ENCODE measurements at places on chromosomes 2 and 18.
A peak's percentile ranks its signal among the peaks of the same experiment; 100 is the strongest.

DNA sequence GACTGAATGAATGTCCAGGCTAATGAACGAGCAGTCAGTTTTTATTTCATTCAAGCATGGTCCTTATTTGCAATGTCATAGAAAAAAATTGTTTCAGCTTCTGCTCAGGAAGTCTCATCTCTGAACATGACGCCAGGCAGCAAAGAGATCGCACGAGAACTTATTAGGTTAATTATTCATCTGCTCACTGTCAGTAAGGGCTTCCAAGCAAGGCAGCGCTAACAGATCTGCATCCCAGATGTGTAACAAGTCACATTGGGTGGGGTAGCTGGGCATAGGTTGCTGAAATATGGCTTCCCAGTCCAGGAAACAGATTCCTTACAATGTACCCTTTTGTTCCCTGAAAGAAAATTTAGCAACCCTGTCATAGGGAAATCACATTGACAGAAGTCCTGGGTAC lies 63.5 kb downstream of the ANKRD44 start:
- no peak for DNase-seq

- no peak for DNase-seq
Observed at GRCh38 chr2:235611349-235611748, 117.5 kb downstream of the AGAP1 start.

DNA sequence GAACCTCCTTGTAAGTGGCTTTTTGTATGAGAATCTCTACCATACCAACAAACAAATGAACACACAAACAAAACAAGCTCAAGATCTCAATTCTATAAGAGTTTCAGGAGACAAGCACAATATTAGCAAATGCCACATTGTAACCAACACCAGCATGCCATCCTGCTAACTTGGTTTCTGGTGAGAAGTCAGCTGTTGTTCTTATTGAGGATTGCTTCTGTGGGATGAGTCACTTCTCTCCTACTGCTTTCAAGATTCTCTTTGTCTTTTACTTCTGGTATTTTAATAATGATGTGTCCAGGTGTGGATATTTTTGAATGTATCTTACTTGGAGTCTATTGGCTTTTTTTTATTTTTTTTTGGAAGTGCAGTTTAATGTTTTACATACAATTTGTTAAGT lies 131.7 kb downstream of the BCL2L11 start:
- DNase-seq, result no peak

GRCh38 chr2:222946700-222947287 lies 86.0 kb downstream of the ACSL3 start:
- DNase-seq, result no peak

DNA sequence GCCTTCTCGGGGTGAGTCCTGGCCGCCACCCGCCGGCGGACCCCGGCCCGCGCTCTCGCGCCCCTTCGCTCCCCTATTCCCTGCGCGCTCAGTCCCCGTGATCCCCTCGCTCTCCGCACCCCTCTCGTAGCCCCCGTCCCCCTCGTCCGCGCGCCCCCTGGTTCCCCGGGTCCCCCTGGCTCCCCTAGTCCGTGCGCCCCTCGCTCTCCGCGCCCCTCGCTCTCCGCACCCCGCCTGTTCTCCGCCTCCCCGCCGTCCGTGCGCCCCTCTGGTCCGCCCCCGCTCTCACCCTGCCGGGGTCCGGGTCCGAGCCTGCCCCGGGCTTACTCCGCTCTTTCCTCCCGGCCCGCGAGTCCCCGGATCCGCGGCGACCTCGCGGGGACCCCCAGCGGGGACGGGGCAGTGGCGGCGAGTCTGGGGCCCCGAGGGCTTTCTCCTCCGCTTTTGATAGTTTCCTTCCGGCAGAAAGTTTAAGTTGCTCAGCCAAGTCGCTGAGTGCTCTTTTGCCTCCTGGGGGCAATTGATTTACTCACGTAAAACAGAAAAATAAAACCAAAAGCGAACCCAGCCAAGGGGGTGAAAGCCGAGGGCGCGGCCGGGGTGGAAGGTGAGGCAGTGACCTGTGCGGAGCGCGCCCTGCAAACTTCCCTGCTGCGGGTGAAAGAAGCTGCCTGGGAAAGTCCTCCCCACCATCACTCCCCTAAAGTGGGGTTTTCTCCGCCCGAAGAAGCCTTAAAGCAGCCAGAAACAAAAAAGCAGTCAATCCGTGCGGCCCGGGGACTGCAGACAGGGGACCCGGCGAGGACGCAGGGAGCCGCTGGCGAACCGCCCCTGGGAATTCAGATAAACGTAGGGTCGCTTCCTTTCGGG lies 568 bp downstream of the RAB31 start:
- DNase-seq, result no peak

DNA sequence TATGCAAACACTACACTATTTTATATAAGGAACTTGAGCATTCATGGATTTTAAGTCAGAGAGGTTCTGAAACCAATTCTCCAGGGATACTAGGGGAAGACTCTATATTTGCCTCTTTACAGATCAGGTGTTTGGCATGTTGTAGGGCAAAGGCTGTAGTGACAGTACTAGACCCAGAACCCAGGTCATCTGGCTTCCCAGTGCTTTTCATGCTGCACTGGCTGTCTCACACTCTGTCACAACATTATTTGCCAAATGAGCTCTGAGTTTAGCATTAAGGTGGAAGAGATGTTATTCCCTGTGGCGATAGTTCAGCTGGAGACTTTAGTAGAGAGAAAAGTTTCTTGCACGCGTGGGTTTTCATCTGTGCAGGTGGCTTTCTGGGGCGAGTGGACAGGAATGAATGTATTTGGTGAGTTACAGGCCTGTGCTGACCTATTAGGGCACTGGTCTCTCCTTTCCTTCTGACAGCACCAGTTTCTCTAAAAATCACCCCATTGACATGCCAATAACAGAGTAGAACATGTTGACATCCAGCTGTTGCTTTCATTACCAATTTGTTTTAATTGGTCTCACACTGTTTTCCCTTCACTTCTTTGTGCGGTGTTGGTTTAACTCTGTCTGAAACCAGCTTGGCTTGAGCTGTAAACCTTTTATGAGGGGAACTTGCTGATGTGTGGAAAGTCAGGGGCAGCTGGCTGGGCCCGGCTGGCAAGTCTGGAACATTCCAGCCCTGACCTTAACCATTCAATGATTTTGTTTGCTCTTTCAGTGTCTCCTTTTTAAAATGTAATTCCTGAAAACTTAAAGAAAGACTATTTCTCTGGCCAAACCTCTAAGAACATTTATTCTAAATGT lies 643.0 kb upstream of the FAM98A start:
- DNase-seq, result no peak

DNA sequence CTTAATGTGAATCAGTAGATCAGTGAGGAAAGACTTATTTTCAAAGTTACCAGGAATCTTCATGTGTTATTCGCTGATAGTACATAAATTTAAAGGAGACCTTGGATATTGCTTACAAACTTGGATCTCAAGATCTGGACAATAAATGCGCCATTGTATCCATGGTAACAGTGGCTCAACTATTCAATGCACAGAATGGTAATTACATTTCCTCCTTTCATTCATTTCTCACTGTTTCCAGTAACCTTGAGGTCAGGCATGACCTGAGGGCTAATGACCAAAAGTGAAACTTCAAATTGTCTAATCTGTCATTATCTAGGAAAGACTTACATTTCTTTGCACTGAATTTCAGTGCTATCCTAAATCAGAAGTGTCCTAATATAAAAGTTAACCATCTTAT lies 8.1 kb downstream of the LRP2 start:
- DNase-seq, result no peak

GRCh38 chr18:63433334-63433866 lies 11.1 kb upstream of the VPS4B start:
- peak; percentile 67 for DNase-seq

GRCh38 chr2:112985090-112985489 lies 7.3 kb downstream of the IL36G start:
- no peak for DNase-seq

- DNase-seq, result no peak
Observed at GRCh38 chr2:143730155-143730952, 601.1 kb downstream of the ARHGAP15 start.

DNA sequence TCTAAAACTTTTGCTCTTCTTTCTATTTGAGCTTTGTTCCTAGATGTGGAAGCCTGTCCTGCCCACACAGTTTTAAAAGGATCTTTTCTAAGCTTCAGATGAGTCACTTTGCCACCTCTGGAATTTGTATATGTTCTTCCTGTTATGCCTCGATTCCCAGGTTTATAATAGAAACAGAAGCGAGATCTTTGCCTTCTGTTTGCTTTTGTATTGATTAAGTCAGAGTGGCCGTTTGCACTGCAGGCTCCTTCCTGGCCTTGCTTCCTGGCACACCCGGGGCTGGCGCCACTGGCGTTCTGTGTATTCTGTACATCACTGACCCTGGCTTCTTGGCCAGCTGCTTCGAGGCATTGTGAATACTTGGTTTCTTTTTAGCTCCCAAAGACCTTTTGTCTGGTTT lies 91.8 kb downstream of the MTCL1 start:
- DNase-seq, result no peak
